ENCODE measurements at places on chromosomes 6 and 20.

GRCh38 chr20:46252352-46253091 is 55.8 kb downstream of the CDH22 start:
- no peak for DNase-seq

DNA sequence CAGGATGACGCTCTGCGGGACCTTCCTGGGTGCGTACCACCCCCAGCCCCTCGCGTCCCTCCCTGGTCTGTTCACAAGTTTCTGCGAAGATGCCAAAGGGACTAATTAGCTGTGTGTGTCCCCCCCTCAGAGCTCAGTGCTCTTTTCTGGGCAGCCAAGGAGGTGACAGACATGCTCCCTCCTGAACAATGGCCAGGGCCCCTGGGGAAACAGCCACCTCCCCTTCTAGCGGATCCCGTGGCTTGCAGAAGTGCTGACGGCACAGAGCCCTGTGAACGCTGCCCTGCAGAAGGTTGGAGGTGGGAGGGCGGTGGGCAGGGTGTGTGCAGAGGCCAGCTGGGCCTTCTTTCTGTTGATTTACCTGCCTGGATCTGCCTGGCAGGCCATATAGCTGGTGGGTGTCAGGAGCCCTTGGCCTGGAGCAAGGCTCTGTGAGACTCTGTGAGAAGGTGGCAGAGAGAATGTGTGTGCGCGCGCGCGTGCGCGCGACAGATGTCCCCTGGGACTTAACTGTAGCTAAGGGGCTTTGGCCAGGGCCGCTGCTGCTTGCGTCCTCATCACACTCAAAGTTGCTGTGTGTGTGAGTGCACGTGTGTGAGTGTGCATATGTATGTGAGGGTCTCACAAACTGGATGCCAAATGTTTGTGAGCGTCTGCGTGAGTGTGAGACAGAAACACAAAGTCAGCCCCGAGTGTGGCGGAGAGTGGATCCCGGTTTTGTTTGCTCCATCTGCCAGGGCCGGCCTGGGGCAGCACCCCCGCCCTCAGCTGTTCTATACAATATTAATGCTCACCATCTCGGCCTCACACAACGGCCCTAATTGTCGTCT is 3.5 kb upstream of the MYT1 start:
- DNase-seq, result no peak

GRCh38 chr6:37676071-37676470 is 21.6 kb downstream of the MDGA1 start:
- DNase-seq, result no peak

DNA sequence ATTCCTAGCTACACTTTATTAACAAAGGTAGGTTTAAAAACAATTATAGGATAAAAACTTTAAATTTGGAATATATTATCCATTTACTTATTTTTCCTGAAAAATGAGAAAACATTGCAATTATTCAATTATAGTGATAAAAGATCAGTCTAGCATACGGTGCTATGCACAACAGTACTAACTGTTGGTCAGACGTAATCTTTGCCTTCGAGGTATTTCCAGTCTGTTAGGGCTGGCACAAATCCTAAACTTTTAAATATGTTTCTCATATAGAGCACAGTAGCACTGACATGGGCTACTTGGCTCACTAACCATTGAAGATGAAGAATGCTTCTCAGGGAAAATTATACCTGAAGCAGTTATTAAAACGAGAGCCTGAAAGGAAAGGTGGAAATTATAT is 214.8 kb downstream of the PRKN start:
- no peak for DNase-seq

DNA sequence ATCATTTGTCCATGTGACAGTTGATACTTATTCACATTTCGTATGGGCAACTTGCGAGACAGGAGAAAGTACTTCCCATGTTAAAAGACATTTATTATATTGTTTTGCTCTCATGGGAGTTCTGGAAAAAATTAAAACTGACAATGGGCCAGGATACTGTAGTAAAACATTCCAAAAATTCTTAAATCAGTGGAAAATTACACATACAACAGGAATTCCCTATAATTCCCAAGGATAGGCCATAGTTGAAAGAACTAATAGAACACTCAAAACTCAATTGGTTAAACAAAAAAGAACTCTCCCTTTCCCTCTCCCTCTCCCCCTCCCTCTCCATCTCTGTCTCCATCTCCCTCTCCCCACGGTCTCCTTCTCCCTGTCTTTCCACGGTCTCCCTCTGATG is 19.4 kb upstream of the EIF2S2 start:
- peak; percentile 60 for DNase-seq

Data from EH (cell line).